ENCODE measurements at places on chromosomes 13 and 19.
A peak's percentile ranks its signal among the peaks of the same experiment; 100 is the strongest.

DNA sequence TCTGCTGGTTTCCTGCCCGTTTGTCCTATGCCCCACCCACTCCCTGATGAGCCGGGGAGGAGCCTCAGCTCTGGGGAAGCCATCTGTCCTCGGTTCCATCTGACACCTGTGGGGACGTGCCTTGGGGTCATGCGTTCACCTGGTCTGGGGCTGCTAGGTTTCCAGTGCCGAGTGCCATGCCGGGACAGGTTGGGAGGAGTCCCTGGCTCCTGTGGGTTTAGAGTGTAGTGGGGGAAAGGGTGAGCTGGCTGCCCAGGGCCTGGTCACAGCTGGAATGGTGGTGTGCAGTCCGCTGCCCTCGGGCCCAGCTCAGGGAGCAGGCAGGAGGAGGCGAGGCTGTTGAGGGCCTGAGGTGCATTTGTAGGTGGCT lies 2.5 kb downstream of the KDM4B start:
- DNase-seq, result no peak

DNA sequence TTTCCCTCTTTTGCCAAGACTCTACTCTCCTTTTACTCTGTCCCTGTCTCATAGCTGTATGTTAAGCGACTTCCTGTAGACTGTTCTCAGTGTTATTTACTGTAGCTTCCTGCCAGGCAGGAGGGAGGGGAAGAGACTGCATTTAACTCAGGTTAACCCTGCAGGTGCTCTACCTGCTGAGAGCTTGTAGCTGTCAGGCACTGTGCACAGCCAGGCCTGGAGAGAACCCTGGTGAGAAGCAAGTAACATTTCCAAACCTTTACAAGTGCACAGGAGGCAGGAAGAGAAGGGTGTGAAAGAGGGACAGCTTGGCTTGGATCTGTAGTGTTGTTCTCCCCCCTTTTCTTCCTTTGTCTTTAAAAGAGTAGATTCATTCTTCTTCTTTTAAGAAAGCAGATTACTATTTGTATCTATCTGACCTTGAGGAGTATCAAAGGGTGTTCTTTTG lies 167.1 kb downstream of the LMO7 start:
- no peak for DNase-seq

DNA sequence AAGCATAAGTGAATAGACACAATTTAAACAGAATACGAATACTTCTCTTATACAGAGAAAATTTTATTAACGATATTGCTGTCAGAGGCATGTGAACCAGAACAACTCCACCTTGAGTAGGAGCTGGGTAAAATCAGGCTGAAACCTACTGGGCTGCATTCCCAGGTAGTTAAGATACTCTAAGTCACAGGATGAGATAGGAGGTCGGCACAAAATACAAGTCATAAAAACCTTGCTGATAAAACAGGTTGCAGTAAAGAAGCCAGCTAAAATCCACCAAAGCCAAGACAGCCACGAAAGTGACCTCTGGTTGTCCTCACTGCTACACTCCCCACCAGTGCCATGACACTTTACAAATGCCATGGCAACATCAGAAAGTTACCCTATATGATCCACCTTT lies 49.2 kb upstream of the TRPC4 start:
- no peak for DNase-seq

GRCh38 chr19:8580710-8581281 lies 3.6 kb upstream of the MYO1F start:
- DNase-seq, result peak; percentile 58

DNA sequence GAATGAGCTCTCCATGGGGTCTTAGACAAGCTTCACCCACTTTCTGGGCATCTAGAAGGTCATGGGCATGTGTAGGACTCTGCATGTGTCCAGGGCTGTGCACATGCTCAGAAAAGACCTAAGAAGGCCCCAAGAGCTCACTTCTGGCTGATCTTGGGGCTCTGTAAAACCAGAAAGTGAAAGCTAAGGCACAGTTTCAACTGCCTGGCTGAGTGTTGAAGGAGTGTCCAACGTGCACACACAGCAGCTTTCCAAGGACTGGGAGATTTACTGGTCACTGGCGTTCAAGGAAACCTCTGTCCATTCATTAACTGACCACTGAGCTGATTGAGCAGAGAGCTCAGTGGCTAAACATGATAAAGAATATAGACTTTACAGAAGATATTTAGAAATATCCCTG lies 137.9 kb downstream of the KATNAL1 start:
- no peak for DNase-seq

Measured in thoracic aorta (tissue), 2 donors.